Myocyte (in vitro differentiated cells): ENCODE measurements at places on chromosomes 3 and 15. TPM values are rescaled to one million over a fixed set of nuclear protein-coding genes. Genes with fewer than 3 reads are reported as not detected.

TTC21A gene
- total RNA-seq, result 1.7 and 2.7 TPM in 2 replicates

ERICH6 gene
- total RNA-seq, result not detected in 2 replicates

GRCh38 chr3:21520106-21520963 lies 230.7 kb downstream of the ZNF385D start:
- DNase-seq, result no peak

DNA sequence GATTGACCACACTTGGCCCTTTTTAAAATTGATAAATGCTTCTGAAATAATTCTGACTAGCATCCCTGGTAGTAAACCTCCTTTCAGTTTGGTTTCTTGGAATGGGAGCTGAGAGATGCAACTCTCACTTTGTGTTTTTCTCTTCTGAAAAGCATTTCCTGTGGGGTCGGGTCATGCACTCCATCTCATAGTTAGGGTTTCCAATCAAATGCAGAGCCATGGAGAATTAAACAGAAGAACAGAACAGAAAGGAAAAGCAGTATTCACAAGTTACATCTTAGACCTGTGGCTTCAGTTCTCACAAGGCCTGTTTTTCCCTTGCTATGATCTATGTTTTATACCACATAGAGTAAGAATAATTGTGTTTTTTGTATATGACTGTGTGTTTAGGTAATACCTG lies 39.7 kb downstream of the SENP2 start:
- no peak for DNase-seq

GRCh38 chr3:12318758-12319621 lies 30.1 kb downstream of the PPARG start:
- no peak for DNase-seq

DNA sequence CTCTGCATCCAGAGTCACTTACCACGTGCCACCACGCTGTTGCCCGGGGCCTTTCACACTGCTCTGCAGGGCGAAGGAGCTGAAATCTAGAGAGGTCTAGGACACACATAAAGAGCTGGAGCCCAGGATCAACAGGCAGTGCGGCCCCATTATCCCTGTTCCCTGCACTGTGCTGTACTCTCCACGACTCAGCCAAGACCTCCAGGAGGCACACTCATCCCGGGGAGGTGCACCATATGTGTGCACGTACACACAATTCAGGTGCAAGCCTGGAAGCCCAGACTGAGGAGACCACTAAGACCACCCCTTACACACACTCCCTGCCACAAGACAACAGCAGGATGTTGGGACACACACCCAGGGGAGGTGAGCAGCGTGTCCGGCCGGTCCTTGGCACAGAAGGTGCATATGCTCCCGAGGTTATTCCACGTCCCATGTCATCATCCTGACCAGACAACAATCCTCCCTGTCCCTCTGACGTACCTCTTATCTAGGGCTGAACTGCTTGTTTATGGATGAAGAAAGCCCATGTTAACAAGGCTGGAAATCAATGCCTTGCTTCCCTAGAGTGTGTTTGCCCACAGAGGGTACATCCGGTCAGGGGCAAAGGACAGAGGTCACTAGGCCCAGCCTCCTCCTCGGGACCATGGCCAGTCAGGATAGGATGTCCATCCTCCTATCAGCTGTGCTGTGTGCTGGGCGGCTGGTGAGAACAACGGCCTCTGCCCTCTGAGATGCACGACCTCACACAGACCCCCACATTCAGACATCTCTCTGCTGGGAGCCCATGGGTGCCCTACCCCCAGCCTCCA lies 16.1 kb downstream of the KLF15 start:
- no peak for DNase-seq

- DNase-seq, result no peak
These were observed 16.6 kb upstream of the IREB2 start for GRCh38 chr15:78421238-78421965.

DNA sequence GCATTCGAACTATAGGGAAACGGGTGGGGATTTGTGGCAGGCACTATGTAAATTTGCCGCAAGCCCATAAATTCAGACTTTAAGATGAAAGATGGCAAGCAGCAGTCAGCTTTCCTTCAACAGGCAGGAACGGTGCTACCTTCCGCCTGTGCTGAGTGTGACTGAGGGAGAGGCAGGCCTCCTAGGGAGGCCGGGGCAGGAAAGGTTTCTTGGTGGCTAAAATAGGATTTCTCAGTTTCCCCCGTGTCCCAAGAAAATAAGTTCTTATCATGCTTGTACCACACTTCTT lies 12.5 kb downstream of the FLNB start:
- DNase-seq, result no peak

DNA sequence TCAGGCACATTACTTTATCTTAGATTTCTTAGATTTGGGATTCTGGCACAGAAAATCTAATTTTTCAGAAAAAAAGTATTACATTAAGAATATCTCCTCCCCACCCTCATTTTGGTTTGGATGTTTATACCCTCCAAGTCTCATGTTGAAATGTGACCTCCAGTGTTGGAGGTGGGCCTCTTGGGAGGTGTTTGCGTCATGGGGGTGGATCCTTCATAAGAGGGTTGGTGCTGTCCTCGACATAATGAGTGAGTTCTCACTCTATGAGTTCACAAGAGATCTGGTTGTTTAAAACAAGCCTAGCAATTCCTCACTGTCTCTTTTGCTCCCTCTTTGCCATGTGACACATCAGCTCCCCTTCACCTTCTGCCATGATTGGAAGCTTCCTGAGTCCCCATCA lies 45.6 kb upstream of the WWTR1 start:
- peak; percentile 34 for DNase-seq

- DNase-seq, result peak; percentile 34
These were observed 92.8 kb downstream of the GOLIM4 start for GRCh38 chr3:168002786-168003368.

DNA sequence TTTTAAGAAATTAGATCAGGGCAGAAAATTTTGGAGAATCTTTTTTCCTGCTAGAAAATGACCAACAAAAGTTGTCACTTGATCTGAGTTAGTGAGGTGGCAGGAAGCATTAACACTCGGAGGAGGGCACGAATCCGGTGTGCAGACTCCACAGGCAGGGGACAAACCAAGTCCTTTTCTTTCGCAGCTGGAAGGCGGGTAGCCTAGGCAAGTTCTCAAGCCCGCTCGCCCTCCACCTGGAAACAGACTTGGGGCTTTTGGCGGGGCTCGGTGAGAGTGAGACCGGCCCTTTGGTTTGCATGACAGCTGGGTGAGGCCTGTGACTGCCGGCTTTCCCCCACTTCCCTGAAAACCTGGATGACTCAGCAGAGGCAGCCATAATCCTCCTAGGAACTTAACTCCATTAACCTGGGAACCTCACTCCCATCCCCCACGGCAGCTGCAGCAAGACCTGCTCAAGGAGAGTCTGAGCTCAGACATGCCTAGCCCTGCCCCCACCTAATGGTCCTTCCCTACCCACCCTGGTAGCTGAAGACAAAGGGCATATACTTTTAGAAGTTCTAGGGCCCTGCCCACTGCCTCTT lies 134.8 kb downstream of the MFSD1 start:
- DNase-seq, result peak; percentile 24
